ENCODE measurements at places on chromosomes 6 and 20. TPM values are rescaled to one million over a fixed set of nuclear protein-coding genes. Genes with fewer than 3 reads are reported as not detected.

ADGB gene
- total RNA-seq: not detected

FNDC11 gene
- not detected for total RNA-seq

CRIP3 gene
- total RNA-seq: 7.9 TPM

- H3K27ac ChIP-seq: no peak overlapping the region
- H3K27me3 ChIP-seq: no peaks in the 10 kb centered on the region
- no peaks in the 10 kb centered on the region for H3K36me3 ChIP-seq
- H3K4me1 ChIP-seq: peaks cover 12% of the 10 kb centered on the region
Observed at GRCh38 chr20:50242863-50243609, 52.4 kb downstream of the CEBPB start.

DNA sequence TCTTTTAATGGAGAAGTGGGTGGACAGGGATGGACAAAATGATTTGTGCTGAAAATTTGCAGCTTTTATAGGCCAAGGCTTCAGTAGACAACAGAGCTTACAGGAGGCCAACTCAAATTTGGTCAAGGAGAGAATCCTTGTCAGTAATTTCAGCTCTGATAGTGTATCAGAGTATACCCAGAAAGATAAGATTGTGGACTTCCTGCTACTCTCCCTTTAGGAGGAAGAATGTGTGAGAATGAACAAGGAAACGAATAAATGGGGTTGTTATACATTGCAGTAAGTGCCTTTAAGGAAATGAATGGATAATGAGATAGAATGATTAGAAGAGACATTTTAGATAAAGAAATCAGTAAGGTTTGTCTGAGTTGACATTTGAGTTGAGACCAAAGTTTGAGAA, 519.9 kb downstream of the UTRN start:
- H3K4me1 ChIP-seq: no peaks in the 10 kb centered on the region
- H3K27ac ChIP-seq: no peak overlapping the region
- no peaks in the 10 kb centered on the region for H3K27me3 ChIP-seq
- DNase-seq: no peak
- H3K4me3 ChIP-seq: no peak overlapping the region
- H3K36me3 ChIP-seq: no peaks in the 10 kb centered on the region

Data from right lobe of liver (tissue), 6 donors.